ENCODE measurements at places on chromosomes 1 and 21. TPM values are rescaled to one million over a fixed set of nuclear protein-coding genes. Genes with fewer than 3 reads are reported as not detected.

PLA2G2D gene
- polyA plus RNA-seq = not detected

DNA sequence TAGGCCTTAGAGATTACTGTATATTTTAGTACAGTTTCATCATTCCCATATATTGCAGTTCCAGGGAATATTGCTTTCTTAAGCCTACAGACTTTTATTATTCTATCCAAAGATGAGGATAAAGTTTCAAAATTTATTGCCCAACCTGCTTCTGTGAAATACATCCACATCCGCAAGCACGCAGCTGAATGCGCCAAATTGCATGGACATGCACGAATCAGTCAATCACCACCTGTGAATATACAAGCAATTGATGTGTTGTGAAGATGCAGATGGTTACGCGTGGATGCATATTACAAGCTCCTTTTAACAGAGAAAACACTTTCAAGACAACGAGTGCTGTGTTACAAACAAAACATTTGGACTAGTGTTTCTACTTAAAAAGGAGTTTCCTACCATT, 577.8 kb upstream of the PLXNA2 start:
- no peaks in the 10 kb centered on the region for H3K4me1 ChIP-seq
- H3K36me3 ChIP-seq = no peaks in the 10 kb centered on the region
- no peak overlapping the region for H3K4me3 ChIP-seq
- no peak for DNase-seq
- H3K27ac ChIP-seq = no peak overlapping the region
- H3K27me3 ChIP-seq = no peaks in the 10 kb centered on the region

- no peaks in the 10 kb centered on the region for H3K4me1 ChIP-seq
- no peak overlapping the region for H3K27ac ChIP-seq
- no peak overlapping the region for H3K4me3 ChIP-seq
- peaks cover 10% of the 10 kb centered on the region for H3K27me3 ChIP-seq
- H3K36me3 ChIP-seq = no peaks in the 10 kb centered on the region
Measured at GRCh38 chr1:94118013-94118412, 2.9 kb downstream of the ABCA4 start.

DNA sequence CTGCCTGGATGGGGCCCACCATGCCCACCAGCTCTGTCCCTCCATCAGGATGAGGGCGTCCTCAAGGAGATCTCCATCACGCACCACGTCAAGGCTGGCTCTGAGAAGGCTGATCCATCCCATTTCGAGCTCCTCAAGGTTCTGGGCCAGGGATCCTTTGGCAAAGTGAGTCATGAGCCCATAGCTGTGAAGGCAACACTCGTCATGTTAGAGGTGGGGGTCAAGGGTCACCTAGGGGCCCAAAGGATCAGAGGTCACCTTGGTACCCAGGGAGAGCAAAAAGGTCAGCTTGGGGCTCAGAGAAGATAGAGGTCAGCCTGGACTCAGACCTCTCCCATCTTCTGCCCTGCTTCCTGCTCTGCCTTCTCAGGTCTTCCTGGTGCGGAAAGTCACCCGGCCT, 17.3 kb downstream of the RPS6KA1 start:
- no peaks in the 10 kb centered on the region for H3K27me3 ChIP-seq
- no peak for DNase-seq
- peaks cover 17% of the 10 kb centered on the region for H3K36me3 ChIP-seq
- no peaks in the 10 kb centered on the region for H3K4me1 ChIP-seq
- H3K27ac ChIP-seq = no peak overlapping the region

DNA sequence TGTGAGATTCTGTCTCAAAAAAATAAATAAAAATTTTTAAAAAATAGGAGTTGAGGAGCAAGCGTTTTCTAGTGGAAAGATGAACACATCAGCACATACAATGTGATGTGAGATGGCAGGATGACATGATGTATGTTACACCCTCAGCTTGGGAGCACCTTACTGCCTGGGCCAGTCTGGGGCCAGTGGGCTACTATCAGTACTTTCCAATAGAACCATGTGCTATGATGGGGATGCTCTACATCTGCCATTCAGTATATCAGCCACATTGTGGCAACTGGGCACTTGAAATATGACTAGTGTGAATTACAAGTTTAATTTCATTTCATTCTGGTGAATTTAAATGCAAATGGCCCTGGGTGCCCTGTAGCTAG, 156.0 kb downstream of the PGBD5 start:
- peaks cover 3% of the 10 kb centered on the region for H3K36me3 ChIP-seq
- DNase-seq = no peak
- peaks cover 9% of the 10 kb centered on the region for H3K4me1 ChIP-seq

GRCh38 chr1:203645996-203646395, 19.4 kb downstream of the ATP2B4 start:
- H3K36me3 ChIP-seq = no peaks in the 10 kb centered on the region
- H3K27me3 ChIP-seq = no peaks in the 10 kb centered on the region
- H3K4me3 ChIP-seq = no peak overlapping the region
- no peaks in the 10 kb centered on the region for H3K4me1 ChIP-seq

Data from small intestine (tissue), 16 donors.